Esophagus squamous epithelium (tissue), 5 donors: ENCODE measurements at places on chromosomes 2 and 18.
A peak's percentile ranks its signal among the peaks of the same experiment; 100 is the strongest.

- DNase-seq: no peak
These were observed 227.9 kb downstream of the CDH2 start for GRCh38 chr18:27948986-27949385.

DNA sequence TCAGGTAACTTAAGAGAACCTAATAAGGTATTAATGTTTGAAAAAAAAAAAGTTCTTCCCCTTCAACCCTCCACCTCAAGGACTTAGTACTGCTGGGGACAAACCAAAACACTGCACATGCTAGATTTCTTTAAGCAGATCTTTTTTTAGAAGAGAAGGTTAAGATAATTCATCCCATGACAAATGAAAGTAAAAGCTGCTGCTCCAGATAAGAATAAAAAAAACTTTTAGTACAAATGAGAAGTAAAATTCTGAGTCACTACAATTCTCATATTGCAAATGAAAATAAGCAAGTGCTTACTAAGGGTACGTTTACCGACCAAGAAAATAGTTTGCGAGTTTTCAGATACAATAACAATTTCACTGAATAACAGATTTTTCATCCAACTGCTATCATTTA lies 8.9 kb downstream of the STAM2 start:
- no peak for DNase-seq

DNA sequence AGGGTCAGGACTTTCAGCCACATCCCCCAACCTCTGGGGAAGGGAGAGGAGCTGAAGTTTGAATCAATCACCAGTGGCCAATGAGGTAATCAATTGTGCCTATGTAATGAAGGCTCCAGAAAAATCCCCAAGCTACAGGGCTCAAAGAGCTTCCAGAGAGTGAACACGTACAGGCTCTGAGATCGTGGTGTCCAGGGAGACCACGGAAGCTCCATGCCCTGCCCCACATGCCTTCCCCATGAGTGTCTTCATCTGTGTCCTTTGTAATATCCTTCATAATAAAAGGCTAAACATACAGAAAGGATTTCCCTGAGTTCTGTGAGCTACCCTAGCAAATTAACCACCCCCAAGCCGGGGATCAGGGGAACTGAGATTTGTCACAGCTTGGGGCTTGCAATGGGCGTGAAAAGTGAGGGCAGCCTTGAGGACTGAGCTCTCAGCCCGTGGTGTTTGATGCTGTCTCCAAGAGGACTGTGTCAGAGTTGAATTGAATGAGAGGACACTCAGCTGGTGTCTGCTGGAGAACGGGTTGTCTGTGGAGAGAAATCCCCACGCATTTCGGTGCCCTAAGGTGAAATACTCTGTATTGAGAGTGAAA lies 25.5 kb upstream of the TUBB6 start:
- DNase-seq: no peak

GRCh38 chr18:9215221-9215933 lies 78.8 kb downstream of the ANKRD12 start:
- no peak for DNase-seq

DNA sequence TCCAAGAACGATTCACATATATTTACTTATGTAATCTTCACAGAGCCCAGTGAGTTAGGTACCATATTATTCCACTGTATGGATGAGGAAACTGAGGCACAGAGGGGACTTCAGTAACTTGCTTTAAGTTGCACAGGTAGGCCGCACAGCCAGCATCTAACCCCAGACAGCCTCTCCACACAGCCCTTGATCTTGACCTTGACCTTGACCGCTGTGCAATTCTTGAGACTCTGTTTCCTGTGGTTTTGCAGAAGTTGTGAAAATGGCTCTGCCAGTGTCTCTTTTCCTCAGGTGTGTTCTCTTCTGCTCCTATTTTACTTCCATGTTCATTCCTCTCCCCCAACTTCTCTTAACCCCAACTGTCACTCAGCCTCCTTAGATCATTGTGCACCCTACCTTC lies 206.5 kb downstream of the SOX11 start:
- DNase-seq: no peak

GRCh38 chr2:126828051-126828450 lies 70.6 kb upstream of the TEX51 start:
- DNase-seq: no peak

GRCh38 chr2:239370403-239370802 lies 30.4 kb downstream of the HDAC4 start:
- no peak for DNase-seq

DNA sequence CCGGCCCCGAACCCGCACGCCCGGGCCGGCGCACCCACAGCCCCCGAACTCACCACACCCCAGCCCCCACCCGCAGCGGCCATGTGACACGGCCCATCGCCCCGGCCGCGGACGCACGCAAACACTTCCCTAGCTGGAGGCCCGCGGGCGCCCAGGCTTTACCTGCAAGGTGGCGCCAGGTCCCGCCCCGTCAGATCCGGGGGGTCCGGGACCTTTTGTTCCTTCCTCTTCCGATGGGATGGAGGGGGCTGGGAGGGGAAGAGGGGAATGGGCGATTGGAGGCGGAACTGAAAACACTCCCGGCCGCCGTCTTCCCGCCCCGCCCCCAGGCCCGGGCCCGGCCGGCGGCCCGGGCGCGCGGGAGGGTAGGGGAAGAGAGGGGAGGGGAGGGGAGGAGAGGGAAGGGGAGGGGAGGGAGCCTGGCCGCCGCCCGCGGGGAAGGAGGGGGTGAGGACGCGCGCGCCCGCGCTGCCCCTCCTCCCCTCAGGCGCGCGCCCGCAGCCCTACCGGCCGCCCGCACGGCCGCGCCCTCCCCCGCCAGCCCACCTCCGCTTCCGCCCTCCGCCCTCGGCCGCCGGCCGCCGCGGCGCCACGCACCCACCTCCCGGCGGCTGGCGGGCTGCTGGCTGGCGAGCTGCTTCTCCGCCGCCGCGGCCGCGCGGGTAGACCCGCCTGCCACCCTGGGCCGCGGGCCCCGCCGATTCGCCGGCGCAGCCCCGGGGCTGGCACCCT lies at the start of gene SMAD2:
Gene SMAD2 (minus strand): TSS at position 461 of the 732 bp plus-strand sequence. CDS start 33,903 bp downstream, outside the sequence.
- peak; percentile 60 for DNase-seq

DNA sequence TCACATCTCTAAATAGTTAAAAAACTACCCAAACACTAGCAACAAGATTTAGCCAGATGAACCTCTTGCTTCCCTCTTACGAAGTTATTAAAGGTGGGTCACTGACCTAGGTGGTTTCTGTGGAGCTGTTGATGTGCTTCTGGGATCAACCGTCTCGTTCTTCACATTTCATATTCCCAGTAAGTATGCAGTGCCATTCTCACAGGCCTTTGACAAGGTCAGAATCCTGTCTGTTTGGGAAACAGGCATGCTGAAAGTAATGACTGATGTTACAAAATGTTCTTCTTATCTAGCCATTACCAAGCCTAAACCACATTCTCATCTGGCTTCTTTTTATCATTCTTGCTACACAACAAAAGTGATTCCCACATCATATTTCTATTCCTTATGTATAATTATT lies 70.3 kb downstream of the WDR7 start:
- DNase-seq: no peak

- no peak for DNase-seq
These were observed 10.0 kb downstream of the PHOSPHO2 start for GRCh38 chr2:169704160-169704708.

- DNase-seq: no peak
These were observed 618.6 kb downstream of the ZEB2 start for GRCh38 chr2:143901185-143901842.

GRCh38 chr2:64179582-64180321 lies 35.5 kb upstream of the PELI1 start:
- no peak for DNase-seq

DNA sequence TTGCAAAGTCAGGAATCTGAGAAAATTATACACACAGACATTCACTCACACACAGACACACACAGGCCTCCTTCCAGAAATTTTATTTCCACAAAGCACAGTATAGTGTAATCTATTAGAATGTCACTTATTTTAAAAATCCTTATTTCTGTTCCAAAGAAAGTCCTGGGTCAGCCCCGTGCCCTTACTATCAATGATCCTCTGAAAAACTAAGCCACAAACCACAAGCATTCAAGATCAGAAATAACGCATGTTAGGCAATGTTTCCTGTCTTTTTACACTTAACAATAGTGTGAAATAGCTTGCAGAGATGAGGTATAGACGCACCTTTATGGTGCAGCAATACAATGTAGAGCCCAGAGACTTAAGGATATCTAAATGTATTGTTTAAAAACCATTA lies 25.8 kb downstream of the TBC1D8 start:
- no peak for DNase-seq

DNA sequence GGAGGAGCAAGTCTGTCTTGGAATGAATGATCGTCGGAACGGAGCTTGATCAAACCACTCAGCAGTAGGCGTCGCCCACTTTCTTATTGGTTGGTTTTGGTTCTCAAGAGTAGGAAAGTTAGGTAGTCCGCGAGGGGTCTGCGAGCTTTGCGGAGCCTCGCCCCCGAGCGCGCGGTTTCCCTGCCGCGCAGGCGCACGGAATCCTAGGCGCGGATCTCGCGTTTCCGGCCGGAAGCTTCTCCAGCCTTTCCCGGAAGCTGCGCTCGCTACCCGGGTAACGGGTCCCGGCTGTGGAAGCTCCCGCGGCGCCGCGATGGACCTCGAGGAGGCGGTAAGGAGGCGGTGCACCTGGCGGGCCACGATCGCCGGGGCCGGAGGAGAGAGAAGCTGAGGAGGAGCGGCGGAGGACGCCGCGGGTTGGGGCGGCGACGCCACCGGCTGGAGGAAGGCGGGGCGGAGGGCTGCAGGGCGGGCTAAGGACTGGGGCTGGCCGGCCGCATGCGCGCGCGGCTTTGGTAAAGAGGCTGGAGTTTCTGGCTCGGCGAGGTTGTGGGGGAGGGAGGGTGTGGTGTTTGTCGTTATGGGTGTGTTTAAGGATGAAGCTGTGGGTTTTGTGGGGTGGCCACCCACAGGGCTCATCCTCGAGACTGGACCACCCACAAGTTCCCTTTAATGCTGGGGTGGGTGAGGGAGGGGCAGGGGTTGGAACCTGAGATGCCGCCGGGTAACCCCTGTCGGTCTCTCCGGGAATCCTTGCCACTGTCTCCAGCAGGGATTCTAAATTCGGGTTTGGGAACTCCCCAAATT lies at the start of gene TAF1B:
Gene TAF1B (plus strand): TSS at position 246 of the 807 bp plus-strand sequence. CDS start 68 bp downstream, at position 314.
- peak; percentile 21 for DNase-seq

DNA sequence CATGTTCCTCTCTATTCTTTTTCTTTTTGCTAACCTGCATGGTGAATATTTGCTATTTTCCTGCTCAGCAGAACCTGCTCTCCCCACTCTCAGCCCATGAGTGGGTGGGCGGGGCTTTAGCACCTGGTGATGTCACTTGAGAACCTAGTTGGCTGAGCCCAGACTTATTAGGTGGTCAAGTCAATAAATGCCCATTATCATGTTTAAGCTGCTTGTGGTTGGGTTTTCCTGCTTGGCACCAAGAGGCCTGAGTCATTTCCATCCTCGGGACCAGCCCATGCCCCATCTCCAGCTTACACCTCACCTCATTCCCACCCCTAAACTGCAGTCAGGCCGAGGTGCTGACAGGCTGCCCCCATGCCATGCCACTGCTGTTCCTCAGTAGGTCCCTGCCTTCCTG lies 226.6 kb downstream of the ANKRD30B start:
- no peak for DNase-seq

DNA sequence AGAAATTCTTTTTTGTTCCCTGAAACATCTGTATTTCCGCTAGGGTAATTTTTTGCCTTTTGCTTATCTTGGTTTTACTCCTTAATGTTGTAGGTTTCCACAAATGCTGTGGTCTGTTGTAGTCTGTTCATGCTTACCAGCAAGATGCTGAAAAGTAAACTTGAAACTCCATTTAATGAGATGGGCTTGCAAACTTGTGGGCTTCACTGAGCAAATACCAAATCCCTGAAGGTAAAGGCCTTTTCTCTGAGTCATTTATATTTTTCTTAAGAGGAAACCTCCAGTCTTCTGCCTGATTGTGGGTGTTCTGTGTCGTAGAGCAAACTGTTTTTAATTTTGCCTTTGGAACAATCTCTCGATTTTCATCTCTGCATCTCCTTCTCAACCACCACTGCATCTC lies 9.3 kb downstream of the SP140 start:
- DNase-seq: no peak

DNA sequence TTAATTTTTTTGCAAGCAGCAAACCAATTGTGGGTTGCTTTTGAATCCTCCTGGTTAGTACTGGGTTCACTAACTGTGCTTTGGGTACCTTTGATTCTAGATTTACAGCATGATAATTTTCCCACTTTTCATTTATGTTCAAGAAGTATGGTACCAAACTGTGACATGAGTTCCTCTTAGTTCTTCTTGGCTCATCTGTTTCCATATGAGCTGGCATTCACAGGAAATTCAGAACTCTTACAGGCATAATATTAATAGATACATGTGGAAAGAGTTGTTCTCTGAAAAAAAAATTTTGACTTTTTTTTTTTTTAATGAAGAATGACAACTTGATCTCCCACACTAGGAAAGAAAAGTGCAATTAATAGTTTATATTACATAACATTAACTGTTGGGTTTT lies 59.4 kb downstream of the FMNL2 start:
- no peak for DNase-seq

- DNase-seq: no peak
These were observed 34.2 kb upstream of the NDUFV2 start for GRCh38 chr18:9068346-9068745.

- DNase-seq: no peak
These were observed 33.9 kb upstream of the SIX2 start for GRCh38 chr2:45043174-45043573.

DNA sequence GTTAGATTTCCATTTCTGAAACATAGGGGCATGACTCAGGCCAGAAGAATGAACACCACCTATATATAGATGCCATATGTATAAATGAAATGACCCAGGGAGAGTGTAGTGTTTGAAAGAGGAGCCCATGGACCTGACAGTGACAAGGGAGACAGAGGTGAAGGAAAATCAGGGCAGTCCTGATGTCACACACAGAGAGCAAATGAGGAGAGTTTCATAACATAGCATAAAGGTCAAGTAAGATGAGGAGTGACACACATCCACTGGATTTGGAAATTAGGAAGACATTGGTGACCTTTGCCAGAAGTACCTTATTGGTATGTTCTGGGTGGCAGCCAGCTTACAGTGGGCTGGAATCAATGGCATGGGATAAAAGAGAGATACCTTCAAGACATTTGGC lies 276.7 kb downstream of the ZNF385B start:
- no peak for DNase-seq

- DNase-seq: no peak
These were observed 215.3 kb downstream of the GALR1 start for GRCh38 chr18:77464917-77465316.

DNA sequence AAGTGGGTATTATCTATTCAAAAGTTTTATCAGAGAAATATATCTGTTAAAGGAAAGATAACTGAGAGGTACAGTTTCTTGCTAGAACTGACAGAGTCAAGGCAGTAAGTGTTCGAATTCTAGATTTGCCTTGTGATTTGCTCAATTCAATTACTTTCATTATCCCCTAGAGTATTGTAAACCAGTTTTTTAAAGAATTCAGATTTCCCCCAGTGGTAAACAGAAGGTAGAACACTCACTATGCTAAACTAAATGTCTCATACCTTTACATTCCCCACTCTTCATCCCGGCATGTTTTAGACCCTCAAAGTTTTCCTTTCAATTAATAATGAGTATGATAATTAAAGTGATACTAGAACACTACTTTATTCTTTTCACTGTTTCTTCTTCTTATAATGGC lies 28.6 kb downstream of the TTC21B start:
- DNase-seq: no peak

DNA sequence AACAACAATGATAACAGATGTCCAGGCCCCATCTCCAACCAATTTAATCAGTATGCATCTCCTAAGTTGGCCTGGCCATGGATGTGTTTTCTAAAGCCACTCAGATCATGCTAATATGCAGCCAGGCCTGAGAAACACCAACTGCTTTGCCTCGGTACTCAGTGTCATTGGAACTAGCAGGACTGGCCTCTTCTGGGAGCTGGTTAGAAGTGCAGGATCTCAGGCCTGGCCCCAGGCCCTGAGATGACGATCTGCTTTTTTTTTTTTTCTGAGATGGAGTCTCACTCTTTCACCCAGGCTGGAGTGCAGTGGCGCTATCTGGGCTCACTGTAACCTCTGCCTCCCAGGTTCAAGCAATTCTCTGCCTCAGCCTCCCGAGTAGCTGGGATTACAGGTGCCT lies 69.1 kb downstream of the IRS1 start:
- DNase-seq: no peak
